Natural killer cell (primary cell): ENCODE measurements at places on chromosomes 1 and 21.

GRCh38 chr1:10773851-10774614 is 22.4 kb downstream of the CASZ1 start:
- H3K36me3 ChIP-seq: no peaks in the 10 kb centered on the region
- DNase-seq: no peak
- H3K4me1 ChIP-seq: no peaks in the 10 kb centered on the region
- no peak overlapping the region for H3K27ac ChIP-seq
- H3K4me3 ChIP-seq: no peak overlapping the region

DNA sequence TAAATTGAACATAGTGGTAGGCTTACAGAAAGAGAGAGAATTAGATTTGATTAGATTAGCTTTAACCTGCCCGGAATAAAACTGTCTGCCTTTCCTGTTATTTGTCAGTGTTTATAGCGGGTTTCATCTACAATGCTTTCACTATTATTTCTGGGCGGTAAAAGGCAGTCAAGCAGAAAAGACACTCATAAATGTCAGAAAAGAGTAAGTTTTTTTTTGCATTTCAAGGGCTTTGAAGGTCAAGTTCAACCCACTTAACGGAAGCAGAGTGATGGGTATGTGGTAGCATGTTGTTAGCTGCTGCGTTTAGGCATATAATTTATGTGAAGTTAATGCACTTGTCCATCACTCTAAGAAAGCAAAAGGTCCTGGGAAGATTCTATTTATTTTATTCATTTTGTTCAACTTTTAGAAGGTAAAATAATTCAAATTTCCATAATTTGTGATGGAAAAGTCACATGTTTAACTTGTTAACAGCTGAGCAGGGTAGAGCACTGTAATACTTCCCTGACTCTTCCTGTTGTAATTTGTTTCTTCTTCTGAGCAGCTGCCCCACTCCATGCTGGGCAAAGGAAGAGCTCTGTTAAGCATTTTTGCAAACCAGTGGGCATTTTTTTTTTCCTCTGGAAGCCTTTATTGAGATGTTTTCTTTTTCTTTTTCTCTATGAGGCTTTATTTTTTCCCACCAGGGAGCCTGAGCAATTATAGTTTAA is 220.1 kb downstream of the ST6GALNAC3 start:
- H3K27ac ChIP-seq: no peak overlapping the region
- H3K4me1 ChIP-seq: no peaks in the 10 kb centered on the region
- no peak for DNase-seq
- H3K27me3 ChIP-seq: no peaks in the 10 kb centered on the region

GRCh38 chr1:44170281-44170823 is 28.9 kb upstream of the KLF18 start:
- H3K27ac ChIP-seq: no peak overlapping the region
- H3K36me3 ChIP-seq: no peaks in the 10 kb centered on the region
- H3K4me3 ChIP-seq: no peak overlapping the region
- DNase-seq: no peak
- peaks cover 6% of the 10 kb centered on the region for H3K4me1 ChIP-seq

DNA sequence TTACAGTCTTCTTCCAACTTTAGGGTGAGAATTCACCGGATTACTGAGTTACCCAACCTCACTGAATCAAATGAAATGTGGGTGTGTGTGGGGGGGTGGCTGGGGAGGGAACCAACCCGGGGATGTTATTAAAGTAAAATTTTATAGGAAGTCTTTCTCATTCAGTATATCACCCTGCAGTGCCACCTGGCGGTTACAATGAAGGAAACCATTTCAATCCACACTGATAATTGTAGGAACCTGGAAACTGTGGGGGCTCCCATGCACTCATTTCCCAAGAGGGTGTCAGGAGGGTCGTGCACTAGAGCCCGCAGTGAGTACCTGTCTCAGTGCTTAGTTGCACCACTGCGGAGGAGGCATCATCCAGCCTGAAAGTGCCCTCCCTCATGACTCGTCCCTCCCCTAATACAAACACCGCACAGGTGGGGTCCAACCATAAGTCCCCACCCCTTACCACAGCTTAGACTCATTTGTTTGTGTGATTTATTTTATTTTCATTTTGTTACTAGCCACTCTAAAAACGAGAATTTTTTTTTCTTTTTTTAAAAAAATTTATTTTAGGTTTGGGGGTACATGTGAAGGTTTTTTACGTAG is 29.1 kb upstream of the IGSF5 start:
- H3K27ac ChIP-seq: no peak overlapping the region
- H3K4me1 ChIP-seq: no peaks in the 10 kb centered on the region
- no peaks in the 10 kb centered on the region for H3K36me3 ChIP-seq
- H3K4me3 ChIP-seq: no peak overlapping the region
- peak; percentile 53 for DNase-seq

DNA sequence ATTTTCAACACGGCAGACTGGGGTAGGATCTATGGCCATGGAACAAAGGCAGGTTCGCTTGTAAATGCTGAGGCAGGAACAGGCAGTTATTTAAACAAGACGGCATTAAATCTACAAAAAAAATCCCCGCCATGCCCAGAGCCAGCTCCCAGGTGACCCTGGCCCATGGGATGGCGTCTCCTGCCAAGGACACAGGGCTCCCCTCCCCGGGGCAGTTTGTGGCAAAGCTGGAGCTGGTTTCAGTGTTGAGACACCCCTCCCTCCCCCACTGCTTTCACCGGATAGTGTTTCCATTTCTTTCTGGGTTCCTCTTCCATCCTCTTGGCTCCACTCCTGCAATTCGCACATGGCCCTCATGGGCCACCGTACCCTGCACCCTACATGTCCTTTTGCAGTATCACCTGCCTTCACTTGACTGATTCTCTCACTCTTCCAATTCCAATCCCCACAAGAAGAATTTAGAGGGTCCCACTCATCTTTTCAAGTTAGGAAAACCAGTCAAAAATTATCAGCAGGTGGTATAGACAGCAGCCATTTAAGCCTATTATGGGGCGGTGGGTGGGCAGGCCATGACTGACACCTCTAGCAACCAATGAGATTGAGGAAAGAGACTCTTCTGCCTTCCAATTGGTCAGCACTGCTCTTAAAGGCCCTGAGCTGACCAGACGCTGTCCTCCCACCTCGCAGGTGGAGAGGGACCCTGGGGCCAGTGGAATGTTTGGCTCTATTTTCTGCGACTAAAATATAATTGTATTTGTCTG is 52.0 kb downstream of the OLIG1 start:
- peaks cover 8% of the 10 kb centered on the region for H3K4me1 ChIP-seq
- H3K4me3 ChIP-seq: no peak overlapping the region
- H3K36me3 ChIP-seq: no peaks in the 10 kb centered on the region
- DNase-seq: no peak

GRCh38 chr1:162561616-162562469 is at the start of gene UAP1:
Gene UAP1 (plus strand): TSS chr1:162561722. CDS start chr1:162566069, 4,347 bp downstream.
- no peaks in the 10 kb centered on the region for H3K27me3 ChIP-seq
- H3K4me1 ChIP-seq: peaks cover 14% of the 10 kb centered on the region
- no peaks in the 10 kb centered on the region for H3K36me3 ChIP-seq
- H3K27ac ChIP-seq: peak within 1 kb of the TSS; percentile 96

GRCh38 chr1:34002810-34003209 is 138.9 kb downstream of the HMGB4 start:
- H3K27ac ChIP-seq: no peak overlapping the region
- H3K4me3 ChIP-seq: no peak overlapping the region
- H3K4me1 ChIP-seq: no peaks in the 10 kb centered on the region
- DNase-seq: no peak
- H3K36me3 ChIP-seq: no peaks in the 10 kb centered on the region
- no peaks in the 10 kb centered on the region for H3K27me3 ChIP-seq

DNA sequence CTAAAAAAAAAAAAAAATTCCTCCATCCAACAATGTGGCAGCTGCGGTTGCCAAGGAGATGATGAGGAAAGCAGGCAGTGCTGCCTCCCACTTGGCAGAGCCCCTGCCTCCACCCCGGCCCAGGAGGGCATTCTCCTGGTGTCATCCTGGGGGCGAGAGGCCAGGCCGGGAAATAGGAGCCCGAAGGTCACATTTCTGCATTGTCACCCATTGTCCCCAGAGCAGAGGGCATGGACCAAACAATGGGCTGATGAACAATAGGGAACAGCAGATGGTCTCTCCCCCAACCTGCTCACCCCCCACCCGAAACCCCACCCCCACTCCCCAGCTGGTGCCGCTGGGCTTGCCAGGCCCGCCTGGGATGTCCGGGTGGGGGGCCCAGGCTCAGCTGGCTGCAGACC is 37.3 kb downstream of the CAMK2N1 start:
- H3K27me3 ChIP-seq: no peaks in the 10 kb centered on the region
- no peak overlapping the region for H3K27ac ChIP-seq
- DNase-seq: no peak
- no peaks in the 10 kb centered on the region for H3K4me1 ChIP-seq

- H3K27ac ChIP-seq: no peak overlapping the region
- H3K4me1 ChIP-seq: peaks cover 14% of the 10 kb centered on the region
- no peak overlapping the region for H3K4me3 ChIP-seq
- no peaks in the 10 kb centered on the region for H3K36me3 ChIP-seq
These were observed 3.8 kb downstream of the SERTAD4 start for GRCh38 chr1:210236386-210236839.

GRCh38 chr1:79100385-79100784 is 93.9 kb upstream of the ADGRL4 start:
- H3K27ac ChIP-seq: no peak overlapping the region
- H3K4me1 ChIP-seq: no peaks in the 10 kb centered on the region
- DNase-seq: no peak

- no peak for DNase-seq
- H3K27ac ChIP-seq: no peak overlapping the region
- H3K27me3 ChIP-seq: no peaks in the 10 kb centered on the region
- peaks cover 13% of the 10 kb centered on the region for H3K4me1 ChIP-seq
- H3K36me3 ChIP-seq: no peaks in the 10 kb centered on the region
These were observed 35.3 kb downstream of the UMODL1 start for GRCh38 chr21:42106425-42106824.

GRCh38 chr1:229238674-229239415 is 32.1 kb upstream of the RAB4A start:
- H3K36me3 ChIP-seq: no peaks in the 10 kb centered on the region
- H3K27ac ChIP-seq: no peak overlapping the region
- H3K4me3 ChIP-seq: no peak overlapping the region
- no peaks in the 10 kb centered on the region for H3K27me3 ChIP-seq
- no peak for DNase-seq

- peaks cover 11% of the 10 kb centered on the region for H3K27me3 ChIP-seq
- no peak overlapping the region for H3K27ac ChIP-seq
- no peak overlapping the region for H3K4me3 ChIP-seq
- peaks cover 9% of the 10 kb centered on the region for H3K4me1 ChIP-seq
- DNase-seq: no peak
These were observed 149.9 kb upstream of the ZNF648 start for GRCh38 chr1:182211386-182211785.

DNA sequence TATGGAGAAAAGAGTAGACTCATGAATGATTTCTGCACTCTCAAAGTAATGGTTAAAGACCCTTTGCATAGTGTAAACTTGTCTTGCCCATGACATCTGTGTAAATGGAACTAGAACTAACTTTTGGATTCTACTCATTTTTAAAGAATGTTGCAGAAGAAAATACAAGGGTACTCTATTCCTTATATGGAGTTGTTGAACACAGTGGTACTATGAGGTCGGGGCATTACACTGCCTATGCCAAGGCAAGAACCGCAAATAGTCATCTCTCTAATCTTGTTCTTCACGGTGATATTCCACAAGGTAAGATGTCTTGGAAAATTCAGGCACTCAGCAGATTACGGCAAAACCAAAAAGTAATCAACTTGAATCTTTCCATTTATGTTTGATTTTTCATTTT is 19.8 kb downstream of the CCT8 start:
- H3K27me3 ChIP-seq: no peaks in the 10 kb centered on the region
- no peaks in the 10 kb centered on the region for H3K4me1 ChIP-seq
- H3K27ac ChIP-seq: no peak overlapping the region
- peaks cover 86% of the 10 kb centered on the region for H3K36me3 ChIP-seq
- no peak overlapping the region for H3K4me3 ChIP-seq
- no peak for DNase-seq

DNA sequence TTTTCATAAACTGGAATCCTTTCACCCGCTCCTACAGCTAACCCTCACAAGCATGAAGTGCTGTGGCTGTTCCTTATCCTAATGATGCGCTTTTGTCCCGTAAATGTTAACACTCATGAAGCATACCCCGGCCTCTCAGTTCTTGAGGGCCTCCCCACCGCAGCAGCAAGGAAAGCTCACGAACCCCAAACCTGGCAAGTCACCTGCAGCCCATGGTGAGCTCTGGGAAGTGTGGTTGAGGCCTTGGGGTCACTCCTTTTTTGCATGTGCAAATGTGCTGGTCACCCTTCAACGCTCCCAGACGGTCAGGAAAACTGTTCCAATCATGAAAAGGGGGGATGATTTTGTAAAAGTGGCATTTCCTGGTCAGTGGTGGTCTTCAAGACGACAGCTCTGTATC is 124.6 kb downstream of the PRDM2 start:
- H3K27ac ChIP-seq: no peak overlapping the region
- H3K4me1 ChIP-seq: peaks cover 8% of the 10 kb centered on the region
- H3K27me3 ChIP-seq: no peaks in the 10 kb centered on the region
- no peak for DNase-seq

- H3K27me3 ChIP-seq: no peaks in the 10 kb centered on the region
- H3K4me3 ChIP-seq: no peak overlapping the region
These were observed 14.6 kb upstream of the AHDC1 start for GRCh38 chr1:27618341-27619082.

DNA sequence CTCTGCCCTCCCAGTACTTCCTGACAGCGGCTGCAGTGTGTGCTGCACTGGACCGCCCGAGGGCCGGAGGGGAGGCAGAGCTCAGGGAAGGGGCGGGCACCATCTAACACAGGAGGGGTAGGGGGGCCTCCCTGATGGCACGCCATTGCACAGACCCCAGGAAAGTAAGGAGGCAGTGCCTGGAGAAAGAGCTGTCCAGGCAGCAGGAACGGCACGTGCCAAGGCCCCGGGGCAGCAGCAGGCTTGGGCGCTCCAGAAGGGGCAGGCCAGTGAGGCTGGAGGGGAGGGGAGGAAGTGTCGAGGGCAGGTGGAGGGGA is 110.7 kb downstream of the CRYAA start:
- no peaks in the 10 kb centered on the region for H3K4me1 ChIP-seq
- peaks cover 4% of the 10 kb centered on the region for H3K27me3 ChIP-seq
- H3K27ac ChIP-seq: no peak overlapping the region
- H3K4me3 ChIP-seq: no peak overlapping the region

- no peaks in the 10 kb centered on the region for H3K36me3 ChIP-seq
- no peak for DNase-seq
- no peak overlapping the region for H3K27ac ChIP-seq
- no peak overlapping the region for H3K4me3 ChIP-seq
These were observed 109.4 kb downstream of the NAV1 start for GRCh38 chr1:201648066-201648906.

DNA sequence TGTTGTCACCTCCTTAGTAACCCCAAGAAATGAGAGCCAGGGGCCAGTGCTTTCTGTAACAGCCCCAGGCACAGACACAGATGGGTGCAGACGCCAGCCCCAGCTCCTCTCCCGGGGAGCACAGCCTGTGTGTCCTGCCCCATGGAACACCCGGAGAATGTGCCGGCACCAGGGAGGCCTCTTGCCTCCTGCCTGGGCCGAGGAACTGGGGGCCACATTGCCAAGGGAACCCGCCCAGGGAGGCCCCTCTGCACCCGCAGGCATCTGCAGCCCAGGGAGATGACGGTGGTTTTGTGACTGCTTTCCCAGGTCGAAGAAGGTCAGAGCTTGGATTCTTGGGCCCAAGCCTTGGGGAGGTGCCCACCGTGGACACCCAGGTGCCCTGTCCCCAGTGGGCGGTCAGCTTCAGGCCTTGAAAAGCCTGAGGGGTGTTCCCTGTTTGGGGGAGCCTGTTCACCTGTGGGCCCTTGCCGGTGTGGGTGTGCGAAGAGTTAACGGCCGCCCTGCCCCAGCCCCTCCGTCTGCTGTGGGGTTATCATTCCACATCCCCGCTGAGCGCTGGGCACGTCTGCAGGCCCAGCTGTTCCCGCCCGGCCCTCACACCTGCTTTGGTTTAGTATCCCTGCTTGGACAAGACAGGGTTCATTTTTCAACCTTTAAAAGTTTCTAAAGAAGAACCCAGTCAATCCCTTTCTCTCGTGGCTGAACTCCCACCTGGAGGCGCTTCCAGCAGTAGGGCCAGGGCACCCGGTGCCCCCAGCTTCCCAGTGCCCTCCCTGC is 62.5 kb downstream of the MORN1 start:
- no peaks in the 10 kb centered on the region for H3K4me1 ChIP-seq
- DNase-seq: no peak
- H3K27me3 ChIP-seq: no peaks in the 10 kb centered on the region
- no peak overlapping the region for H3K4me3 ChIP-seq
